ENCODE measurements at places on chromosomes 11 and 22.

GRCh38 chr11:57464539-57465181 lies 4.3 kb downstream of the RTN4RL2 start:
- peak; percentile 51 for DNase-seq

DNA sequence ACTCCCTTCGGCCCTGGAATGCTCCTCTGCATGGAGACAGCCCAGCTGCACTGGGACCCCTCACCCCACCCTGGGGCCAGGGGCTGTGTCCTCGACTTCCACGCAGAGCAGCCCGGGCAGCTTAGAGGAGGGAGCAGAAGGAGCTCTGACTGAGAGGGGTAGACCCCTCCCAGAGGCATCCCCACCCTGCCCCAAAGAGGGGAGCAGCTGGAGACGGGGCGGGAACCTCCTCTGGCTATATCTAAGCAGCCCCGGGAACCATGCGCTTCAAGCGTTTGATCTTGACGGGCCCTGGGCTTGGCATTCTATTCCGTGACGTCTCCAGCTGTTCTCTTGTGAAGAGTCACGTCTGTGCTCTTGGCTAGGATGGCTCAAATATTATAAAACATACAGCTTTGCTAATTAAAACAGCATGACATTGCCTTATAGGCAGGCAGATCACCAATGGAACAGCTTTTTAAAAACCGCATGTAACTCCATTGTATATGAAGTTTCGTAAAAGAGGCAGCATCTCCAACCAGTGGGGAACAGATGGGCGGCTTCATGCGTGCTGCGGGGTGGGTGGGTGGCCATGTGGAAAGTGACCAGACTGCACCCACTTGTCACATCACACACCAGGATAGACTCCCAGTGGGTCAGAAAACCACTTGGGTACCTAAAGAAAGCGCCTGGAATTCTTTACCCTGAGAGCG lies 7.7 kb downstream of the KCNQ1 start:
- no peak for DNase-seq

DNA sequence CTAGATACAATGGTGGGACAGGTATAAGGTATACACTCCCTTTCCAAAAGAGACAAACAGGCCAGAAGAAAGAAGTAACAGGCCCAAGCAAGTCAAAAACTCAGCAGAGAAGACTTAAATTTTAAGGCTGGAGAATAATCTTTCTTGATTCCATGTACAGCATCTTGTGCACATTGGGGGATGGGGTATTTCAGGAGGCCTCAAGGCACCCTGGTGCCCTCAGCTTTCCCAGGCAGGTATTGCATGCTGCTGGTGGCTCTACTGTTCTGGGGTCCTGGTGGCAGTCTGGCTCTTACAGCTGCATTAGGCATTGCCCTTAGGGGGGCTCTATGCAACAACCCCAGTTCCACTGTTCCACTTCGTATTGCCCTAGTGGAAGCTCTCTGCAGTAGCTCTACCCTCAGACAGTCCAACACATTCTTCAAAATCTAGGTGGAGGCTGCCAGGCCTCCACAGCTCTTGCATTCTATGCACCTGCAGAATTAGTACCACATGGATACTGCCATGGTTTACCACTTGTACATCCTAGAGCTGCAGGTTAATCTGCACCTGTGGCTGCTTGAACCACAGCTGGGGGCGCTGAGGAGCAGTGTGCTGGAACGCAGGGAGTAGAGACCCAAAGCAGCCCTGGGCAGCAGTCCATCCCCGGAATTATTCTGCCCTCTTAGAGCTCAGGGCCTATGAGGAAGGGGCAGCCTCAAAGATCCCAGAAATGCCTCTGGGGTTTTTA lies 4.2 kb upstream of the CTSC start:
- DNase-seq = peak; percentile 81

- DNase-seq = peak; percentile 13
Observed at GRCh38 chr11:59281177-59281576, 68.5 kb upstream of the MPEG1 start.

DNA sequence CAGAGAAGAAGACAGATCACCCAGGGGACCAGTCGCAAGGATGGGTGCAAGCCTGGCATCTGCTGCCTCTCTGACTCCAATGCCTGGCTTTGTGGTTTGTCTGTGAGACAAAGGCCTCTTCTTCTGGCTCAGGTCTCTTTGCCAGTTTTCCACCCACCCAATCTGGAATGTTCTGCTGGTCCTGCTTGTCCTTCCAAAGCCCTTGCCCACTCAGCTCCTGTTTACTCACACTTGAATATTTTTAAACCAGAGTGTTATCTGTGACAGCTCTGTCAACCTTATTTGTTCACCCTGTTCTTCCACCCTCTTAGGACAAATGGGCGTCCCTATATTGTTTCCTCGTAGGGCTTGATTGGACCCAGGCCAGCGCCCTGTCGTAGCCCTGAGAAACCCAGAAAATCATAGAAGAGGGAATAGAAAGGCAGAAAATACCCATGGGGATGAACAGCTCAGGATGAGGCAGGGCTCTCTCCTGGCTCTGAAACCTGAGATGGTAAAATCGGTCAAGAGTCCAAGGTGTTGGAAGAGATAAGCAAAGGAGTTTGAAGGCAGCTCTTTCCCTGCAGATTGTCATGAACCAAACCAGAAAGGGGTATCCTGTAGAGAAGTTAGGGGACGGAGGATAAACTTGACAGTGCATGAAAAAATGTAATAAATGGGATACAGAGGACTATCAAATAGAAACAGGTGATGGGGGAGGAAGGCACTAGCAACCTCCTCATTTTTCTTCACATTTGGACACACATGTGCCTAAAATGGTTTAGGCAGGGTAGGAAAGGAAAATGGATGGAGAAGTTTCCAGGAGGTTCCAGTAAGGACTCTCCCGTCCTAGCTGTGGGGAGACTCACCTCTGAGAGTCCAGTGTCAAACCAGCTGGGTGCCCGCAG lies 651 bp downstream of the CRYAB start:
- DNase-seq = no peak

- DNase-seq = no peak
Observed at GRCh38 chr22:20999350-21000206, 2.3 kb downstream of the THAP7 start.

DNA sequence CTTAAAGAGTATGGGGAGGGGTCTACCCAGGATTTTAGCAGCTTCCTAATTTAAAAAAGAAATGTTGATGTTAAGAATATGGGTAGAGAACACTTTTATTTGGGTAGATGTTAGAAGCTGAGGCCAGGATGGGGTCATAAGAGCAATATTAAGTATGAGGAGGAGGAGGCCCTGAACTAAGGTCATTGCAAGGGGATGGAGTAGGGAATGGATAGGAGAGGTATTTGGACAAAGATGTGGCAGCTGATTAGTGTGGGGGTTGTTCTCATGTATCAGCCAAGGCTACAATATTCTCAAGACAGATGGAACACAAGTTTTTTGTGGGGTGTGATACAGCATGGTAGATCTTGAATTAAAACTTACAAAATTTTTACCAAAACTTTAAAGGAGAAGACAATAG lies 35.7 kb upstream of the GLYATL2 start:
- DNase-seq = no peak

- peak; percentile 48 for DNase-seq
Observed at GRCh38 chr22:50672471-50673230, at the start of gene SHANK3. TSS of gene SHANK3 (plus strand) at chr22:50672823.

DNA sequence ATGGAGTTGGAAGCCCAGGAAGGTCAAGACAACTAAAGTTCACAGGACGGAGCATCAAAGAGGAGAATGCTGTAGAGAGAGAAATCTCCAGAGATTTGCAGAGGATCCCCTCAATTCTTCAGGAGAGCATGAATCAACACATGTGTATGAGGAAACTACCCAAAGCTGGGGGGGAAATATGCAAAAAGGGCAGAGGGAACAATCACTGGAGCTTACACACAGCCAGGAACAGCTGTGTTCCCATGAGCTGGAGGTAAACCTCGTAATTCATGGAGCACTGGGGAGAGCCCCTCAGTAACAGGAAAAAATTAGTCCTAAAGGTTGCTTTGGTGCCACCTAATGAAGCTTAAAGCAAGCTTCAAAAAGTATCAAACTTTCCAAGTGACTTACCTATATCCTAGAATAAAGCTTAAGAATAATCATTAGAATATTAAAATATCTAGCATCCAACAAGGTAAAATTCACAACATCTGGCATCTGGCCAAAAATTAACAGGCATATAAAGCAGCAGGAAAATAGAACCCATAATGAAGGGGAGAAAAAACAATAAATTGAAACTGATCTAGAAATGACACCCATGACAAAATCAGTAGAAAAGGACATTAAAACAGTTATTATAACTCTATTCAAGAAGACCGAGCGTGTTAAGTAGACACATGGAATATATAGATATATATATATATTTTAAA lies 134.2 kb downstream of the STK33 start:
- no peak for DNase-seq

- no peak for DNase-seq
Observed at GRCh38 chr11:126111458-126112116, 48.9 kb upstream of the CDON start.

DNA sequence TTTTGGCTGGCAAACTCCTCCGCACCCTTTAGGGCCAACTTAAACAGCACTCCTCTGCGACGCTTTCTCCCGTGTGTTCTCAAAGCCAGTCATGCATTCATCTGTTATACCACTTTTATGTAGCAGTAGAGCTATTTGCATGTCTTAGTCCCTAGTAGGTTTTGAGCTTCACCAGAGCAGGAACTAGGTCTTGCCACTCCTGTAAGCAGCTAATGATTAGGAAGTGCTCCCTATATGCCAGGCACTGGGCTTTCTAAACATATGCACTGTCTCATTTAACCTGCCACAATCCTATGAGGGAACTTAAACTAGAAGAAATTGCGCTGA lies 180.8 kb downstream of the DBX1 start:
- no peak for DNase-seq

DNA sequence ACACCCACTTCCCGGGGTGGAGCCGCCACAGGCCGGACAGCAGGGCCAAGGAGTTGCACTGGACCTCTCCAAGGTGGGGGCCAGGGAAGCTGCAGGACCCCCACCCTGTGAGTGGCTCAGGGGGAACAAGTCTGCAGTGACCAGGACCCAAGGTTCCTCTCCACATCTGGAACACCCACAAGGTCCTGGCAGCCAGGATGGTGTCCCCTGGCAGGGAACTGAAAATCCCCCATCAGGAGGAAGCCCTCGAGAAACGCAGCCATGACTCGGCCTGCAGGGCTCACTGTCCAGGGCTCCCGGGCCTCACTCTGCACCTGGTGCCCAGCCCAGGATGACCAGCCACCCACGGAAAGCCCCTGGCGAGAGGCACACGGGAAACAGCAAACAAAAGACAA lies 11.5 kb downstream of the RNH1 start:
- no peak for DNase-seq

DNA sequence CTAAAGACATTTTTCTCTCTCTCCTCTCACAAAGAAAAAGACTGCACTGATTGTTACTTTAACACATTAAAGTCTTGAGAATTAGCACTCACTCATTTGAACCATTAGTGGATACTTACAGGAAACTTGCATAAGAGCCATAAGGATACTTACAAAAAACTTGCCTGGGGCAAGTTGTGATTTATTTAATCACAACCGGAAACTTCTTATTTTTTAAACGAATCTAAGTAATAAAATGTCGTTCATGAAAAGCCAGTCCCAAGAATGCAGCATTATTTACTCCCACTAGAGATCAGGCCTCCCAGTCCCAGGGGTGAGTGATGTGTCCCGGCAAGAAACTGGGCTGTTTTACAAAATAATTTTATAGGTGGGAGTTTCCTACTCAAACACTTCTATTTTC lies 59.3 kb upstream of the TTC12 start:
- DNase-seq = no peak

DNA sequence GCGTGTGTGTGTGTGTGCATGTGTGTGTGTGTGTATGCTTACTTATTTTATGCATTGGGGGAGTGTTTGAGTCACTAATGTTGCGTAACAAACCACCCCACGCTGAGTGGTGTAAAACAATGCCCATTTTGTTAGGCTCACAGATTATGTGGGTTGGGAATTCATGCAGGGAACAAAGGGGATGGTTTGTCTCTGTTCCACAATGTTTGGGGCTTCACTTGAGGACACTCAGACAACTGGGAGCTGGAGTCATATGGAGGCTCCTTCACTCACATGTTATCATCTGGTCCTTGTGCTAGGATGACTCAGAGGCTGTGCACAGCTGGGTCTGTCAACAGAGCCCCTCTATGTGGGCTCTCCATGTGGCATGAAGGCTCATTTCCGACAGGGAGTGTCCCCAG lies 51.3 kb upstream of the LARGE1 start:
- DNase-seq = no peak

- DNase-seq = peak; percentile 39
Observed at GRCh38 chr11:73983741-73984538, 1.3 kb upstream of the UCP2 start.

DNA sequence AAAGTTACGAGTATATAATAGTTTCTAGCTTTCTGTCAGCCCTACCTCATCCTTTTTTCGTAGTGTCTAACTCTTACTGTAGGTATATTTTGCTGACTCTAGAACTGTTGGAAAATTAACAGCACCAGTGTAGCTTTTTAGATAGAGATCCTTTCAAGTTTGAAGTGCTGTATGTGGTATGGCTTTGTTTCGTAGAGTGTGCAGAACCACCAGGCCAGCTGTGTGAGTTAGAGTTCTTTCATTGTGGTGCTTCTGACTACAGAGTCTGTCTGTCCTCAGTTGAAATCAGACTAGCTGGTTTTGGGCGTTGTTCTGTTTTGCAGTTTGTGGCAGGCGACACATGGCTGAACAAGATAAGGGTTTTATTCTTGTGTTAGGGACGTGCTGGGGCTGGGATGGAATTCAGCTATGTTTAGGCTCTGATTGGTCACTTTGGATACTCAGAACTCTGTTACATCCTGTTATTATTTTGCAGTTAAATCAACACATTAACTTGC lies 3.2 kb downstream of the ARHGEF12 start:
- no peak for DNase-seq

Data from endodermal cell (in vitro differentiated cells).